ENCODE measurements at places on chromosomes 3 and 15.

DNA sequence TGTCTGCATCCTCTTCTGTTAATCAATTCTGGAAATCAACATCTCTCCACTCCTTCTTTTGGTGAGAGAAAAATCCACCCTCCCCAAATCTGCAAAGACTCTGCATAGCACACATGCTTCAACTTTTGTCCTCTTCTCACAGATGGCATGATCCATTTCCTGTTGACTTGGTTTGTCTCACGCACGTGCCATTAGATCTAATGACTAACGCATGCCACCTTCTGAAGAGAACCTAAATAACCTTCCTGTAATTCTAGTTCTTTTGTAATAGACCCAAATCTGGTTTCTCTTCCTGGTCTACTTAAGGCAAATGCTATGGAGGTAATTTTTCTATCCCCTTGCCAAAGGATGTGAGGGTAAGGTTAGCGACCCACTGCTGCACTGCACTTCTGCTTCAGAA lies 51.0 kb upstream of the ATOSA start:
- DNase-seq: no peak

DNA sequence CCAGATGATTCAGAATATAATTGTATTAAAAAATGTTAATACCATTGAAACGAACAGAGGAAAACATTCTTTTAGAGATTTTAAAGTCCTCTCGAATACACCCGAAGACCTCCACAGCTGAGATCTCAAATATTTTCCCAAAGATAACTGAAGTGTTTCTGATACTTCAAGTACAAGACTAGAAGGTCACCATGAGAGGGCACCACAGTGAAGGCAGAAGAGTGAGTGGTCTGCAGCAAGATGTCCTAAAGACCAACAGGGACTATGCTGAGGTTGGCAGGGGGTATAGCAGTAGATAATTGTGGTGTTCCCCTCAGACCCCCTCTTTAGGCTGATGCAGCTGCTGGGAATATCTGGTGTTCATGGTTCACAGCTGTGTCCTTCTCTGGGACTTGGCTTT lies 156.5 kb downstream of the PDCD6IP start:
- no peak for DNase-seq

GRCh38 chr3:13007251-13007941 lies 65.8 kb downstream of the IQSEC1 start:
- DNase-seq: no peak

- DNase-seq: no peak
Observed at GRCh38 chr3:78887029-78887428, 880.8 kb downstream of the ROBO1 start.

GRCh38 chr3:66487465-66487864 lies 13.4 kb downstream of the LRIG1 start:
- no peak for DNase-seq

GRCh38 chr15:43930079-43930478 lies 103.3 kb downstream of the WDR76 start:
- DNase-seq: no peak

- no peak for DNase-seq
Observed at GRCh38 chr3:29475854-29476253, 195.0 kb downstream of the RBMS3 start.
